Thoracic aorta (tissue), 2 donors: ENCODE measurements at places on chromosomes 5 and 9. TPM values are rescaled to one million over a fixed set of nuclear protein-coding genes. Genes with fewer than 3 reads are reported as not detected.

- H3K36me3 ChIP-seq, result peaks cover 37% of the 10 kb centered on the region
- peaks cover 30% of the 10 kb centered on the region for H3K4me1 ChIP-seq
- H3K4me3 ChIP-seq, result no peak overlapping the region
- no peak for DNase-seq
- no peaks in the 10 kb centered on the region for H3K27me3 ChIP-seq
- H3K27ac ChIP-seq, result no peak overlapping the region
Observed at GRCh38 chr9:35108461-35108860, 5.5 kb upstream of the STOML2 start.

GARIN3 gene
- not detected for total RNA-seq

DNA sequence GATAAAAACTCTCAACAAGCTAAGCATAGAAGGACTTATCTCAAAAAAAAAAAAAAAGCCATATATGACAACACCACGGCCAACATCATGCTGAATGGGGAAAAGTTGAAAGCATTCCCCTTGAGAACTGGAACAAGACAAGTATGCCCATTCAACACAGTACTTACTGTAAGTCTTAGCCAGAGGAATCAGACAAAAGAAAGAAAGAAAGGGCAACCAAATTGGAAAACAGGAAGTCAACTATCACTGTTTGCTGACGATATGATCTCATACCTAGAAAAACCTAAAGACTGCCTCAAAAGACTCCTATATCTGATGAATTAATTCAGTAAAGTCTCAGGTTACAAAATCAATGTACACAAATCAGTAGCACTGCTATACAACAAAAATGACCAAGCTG is 24.6 kb upstream of the PTGER4 start:
- H3K27ac ChIP-seq, result no peak overlapping the region
- H3K27me3 ChIP-seq, result no peaks in the 10 kb centered on the region
- no peak overlapping the region for H3K4me3 ChIP-seq

DRD1 gene
- 0.99 TPM for total RNA-seq

GRCh38 chr9:129602598-129603415 is 18.1 kb downstream of the C9orf50 start:
- peaks cover 18% of the 10 kb centered on the region for H3K4me1 ChIP-seq
- H3K27ac ChIP-seq, result no peak overlapping the region
- H3K27me3 ChIP-seq, result no peaks in the 10 kb centered on the region
- H3K4me3 ChIP-seq, result no peak overlapping the region

- DNase-seq, result no peak
- no peaks in the 10 kb centered on the region for H3K27me3 ChIP-seq
- no peak overlapping the region for H3K27ac ChIP-seq
- no peak overlapping the region for H3K4me3 ChIP-seq
Observed at GRCh38 chr5:39024884-39025283, 49.3 kb downstream of the RICTOR start.

DNA sequence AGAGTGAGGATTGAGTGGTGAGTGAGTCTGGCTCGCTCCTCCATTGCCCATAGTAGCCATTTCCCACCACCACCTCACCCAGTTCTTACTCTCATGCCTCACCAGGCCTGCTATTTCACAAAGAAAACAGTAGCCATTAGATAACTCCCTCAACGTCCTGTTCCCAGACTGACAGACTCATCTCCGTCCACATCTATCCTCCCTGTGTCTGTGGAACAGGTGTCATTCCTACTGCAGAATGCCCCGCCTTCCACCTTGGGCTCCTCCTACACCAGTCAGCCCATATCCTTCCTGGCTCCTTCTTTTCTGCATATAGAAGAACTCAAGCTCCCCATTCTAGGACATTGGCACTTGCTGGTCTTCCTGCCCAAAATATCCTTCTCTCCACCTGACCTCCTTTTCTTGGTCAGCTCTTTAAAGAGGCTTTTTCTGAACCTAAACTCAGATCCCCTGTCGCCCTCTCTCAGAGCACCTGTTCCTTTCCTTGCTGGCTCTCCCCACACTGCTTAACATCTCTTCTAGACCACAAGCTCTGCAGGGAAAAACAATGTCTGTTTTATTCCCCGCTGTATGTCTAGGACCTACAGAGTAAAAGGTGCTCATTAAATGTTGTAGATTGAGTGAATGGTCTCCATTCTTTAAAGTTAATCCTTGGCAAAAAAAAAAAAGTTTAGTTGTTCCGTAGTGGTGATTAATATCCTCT is 3.2 kb downstream of the TNFAIP8 start:
- H3K4me3 ChIP-seq, result no peak overlapping the region
- no peak for DNase-seq
- no peaks in the 10 kb centered on the region for H3K36me3 ChIP-seq
- no peak overlapping the region for H3K27ac ChIP-seq
- H3K4me1 ChIP-seq, result peaks cover 10% of the 10 kb centered on the region
- H3K27me3 ChIP-seq, result no peaks in the 10 kb centered on the region

GRCh38 chr5:164301708-164302107 is 796.3 kb downstream of the MAT2B start:
- H3K27me3 ChIP-seq, result no peaks in the 10 kb centered on the region
- DNase-seq, result no peak
- H3K4me3 ChIP-seq, result no peak overlapping the region
- no peaks in the 10 kb centered on the region for H3K4me1 ChIP-seq

DNA sequence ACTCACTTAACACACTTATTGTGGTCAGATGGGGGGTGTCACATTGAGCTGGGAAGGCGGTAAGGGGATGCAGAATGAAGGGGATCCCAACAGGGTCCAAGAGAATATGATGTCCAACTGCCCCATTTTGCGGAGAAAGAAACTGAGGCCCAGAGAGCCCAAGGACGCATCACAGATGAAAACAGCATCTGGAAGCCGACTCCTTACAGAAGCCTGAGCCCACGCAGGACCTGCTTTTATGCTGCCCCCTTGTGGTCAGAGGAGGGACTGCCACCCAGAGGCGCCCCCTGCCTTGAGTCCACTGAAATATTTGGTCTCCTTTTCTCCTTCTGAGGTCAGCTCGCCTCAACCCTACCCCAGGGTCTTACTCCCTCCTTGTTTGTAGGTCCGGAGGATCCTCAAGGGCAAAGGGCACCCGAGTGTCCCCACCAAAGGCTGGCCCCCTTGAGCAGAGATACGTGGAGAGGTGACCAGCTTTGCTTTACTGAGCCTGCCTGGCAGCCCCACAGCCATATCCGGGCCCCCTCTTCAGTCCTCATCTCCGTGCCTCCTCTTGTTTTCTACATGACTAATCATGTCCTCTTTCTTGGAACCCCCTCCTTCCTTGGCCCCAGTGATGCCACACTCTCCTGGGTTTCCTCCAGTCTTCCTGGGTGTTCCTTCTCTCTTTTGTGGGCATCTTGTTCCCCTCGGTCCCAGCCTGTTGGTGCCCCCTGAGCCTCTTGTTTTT is 30.0 kb upstream of the TTLL11 start:
- H3K36me3 ChIP-seq, result no peaks in the 10 kb centered on the region
- H3K4me1 ChIP-seq, result no peaks in the 10 kb centered on the region
- H3K27me3 ChIP-seq, result no peaks in the 10 kb centered on the region
- H3K27ac ChIP-seq, result no peak overlapping the region

MRPL50 gene
- 9.5 TPM for total RNA-seq

- DNase-seq, result peak; percentile 45
- peak overlapping the region; percentile 99 for H3K4me3 ChIP-seq
- no peaks in the 10 kb centered on the region for H3K27me3 ChIP-seq
- peaks cover 26% of the 10 kb centered on the region for H3K4me1 ChIP-seq
Observed at GRCh38 chr9:83707518-83707767, 315 bp downstream of the UBQLN1 start.

CCDC183 gene
- total RNA-seq, result 0.68 TPM

DNA sequence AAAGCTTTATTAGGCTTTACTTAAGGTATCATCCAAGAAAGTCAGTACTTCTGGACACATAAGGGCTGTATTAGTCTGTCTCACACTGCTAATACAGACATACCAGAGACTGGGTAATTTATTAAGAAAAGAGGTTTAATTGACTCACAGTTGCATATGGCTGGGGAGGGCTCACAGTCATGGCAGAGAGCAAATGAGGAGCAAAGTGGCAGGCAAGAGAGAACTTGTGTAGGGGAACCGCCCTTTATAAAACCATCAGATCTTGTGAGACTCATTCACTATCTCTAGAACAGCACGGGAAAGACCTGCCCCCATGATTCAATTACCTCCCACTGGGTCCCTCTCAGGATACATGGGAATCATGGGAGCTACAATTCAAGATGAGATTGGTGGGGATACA is 49.2 kb upstream of the SLC44A1 start:
- DNase-seq, result no peak
- H3K27ac ChIP-seq, result no peak overlapping the region
- no peaks in the 10 kb centered on the region for H3K36me3 ChIP-seq
- H3K4me3 ChIP-seq, result no peak overlapping the region

DNA sequence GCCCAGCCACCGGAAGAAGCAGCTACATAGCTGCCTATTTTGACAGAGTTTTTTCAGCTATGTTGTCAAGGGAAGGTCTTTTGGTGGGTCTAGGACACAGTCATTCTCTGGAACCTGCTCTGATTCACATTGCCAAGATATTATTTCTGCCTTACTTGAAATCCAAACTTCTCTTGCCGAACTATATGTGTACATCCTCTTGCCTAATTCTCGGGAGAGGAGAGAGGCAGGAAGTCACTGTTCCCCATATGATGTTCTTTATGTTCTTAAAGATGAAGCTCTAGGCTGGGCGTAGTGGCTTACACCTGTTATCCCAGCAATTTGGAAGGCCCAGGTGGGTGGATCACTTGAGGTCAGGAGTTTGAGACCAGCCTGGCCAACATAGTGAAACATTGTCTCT is 8.6 kb downstream of the TMEM252 start:
- peaks cover 6% of the 10 kb centered on the region for H3K36me3 ChIP-seq
- H3K27ac ChIP-seq, result no peak overlapping the region
- H3K27me3 ChIP-seq, result no peaks in the 10 kb centered on the region
- H3K4me1 ChIP-seq, result peaks cover 5% of the 10 kb centered on the region
- DNase-seq, result no peak
- H3K4me3 ChIP-seq, result no peak overlapping the region

DNA sequence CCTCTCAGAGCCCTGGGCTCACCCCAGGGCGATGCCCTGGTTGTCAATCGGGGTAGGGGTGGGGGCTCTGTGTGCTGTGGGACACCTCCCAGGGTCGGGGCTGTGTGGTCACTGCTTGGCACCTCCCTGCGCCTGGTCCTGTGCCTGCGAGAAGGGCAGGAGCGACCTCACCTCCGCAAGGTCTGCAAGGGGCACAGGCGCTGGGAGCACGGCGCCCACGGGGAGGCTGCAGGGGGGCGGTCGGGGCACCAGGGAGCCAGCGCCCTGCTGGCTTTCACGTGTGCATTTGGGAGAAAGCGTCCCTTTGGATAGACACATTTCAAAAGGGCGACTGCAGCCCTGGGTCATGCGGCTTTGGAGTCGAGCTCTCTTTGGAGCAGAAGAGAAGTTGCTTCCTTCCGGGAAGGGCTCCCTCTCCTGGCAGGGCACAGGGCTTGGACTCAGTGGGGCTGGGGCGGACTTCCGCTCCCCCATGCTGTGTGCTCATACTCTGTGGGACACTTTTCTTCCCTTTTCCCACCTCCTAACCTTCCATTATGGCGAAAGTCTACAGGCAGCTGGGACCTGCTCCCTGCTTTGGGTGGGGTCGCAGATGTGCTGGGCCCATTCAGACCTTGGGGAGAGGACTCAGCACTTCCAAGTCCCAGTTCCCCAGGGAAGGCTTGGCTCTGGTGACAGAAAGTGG is 52.9 kb upstream of the SLC28A3 start:
- no peak overlapping the region for H3K4me3 ChIP-seq
- DNase-seq, result no peak
- H3K27ac ChIP-seq, result no peak overlapping the region

GRCh38 chr5:130871346-130872086 is 293.5 kb downstream of the HINT1 start:
- H3K4me1 ChIP-seq, result no peaks in the 10 kb centered on the region
- no peak overlapping the region for H3K27ac ChIP-seq
- no peak overlapping the region for H3K4me3 ChIP-seq
- no peak for DNase-seq
- H3K36me3 ChIP-seq, result no peaks in the 10 kb centered on the region

IFNA2 gene
- total RNA-seq, result not detected

GRCh38 chr5:82167372-82167935 is 110.7 kb downstream of the RPS23 start:
- no peak for DNase-seq
- no peaks in the 10 kb centered on the region for H3K36me3 ChIP-seq
- no peak overlapping the region for H3K4me3 ChIP-seq
- H3K4me1 ChIP-seq, result peaks cover 7% of the 10 kb centered on the region

- no peak for DNase-seq
- H3K36me3 ChIP-seq, result no peaks in the 10 kb centered on the region
- H3K27ac ChIP-seq, result no peak overlapping the region
- no peaks in the 10 kb centered on the region for H3K27me3 ChIP-seq
- no peaks in the 10 kb centered on the region for H3K4me1 ChIP-seq
- H3K4me3 ChIP-seq, result no peak overlapping the region
Observed at GRCh38 chr5:60577116-60577515, 122.8 kb downstream of the DEPDC1B start.

- no peak for DNase-seq
- H3K27ac ChIP-seq, result no peak overlapping the region
- H3K36me3 ChIP-seq, result no peaks in the 10 kb centered on the region
- no peaks in the 10 kb centered on the region for H3K27me3 ChIP-seq
- H3K4me1 ChIP-seq, result no peaks in the 10 kb centered on the region
Observed at GRCh38 chr5:121630402-121630801, 221.3 kb upstream of the FTMT start.

LRRC19 gene
- total RNA-seq, result not detected

DNA sequence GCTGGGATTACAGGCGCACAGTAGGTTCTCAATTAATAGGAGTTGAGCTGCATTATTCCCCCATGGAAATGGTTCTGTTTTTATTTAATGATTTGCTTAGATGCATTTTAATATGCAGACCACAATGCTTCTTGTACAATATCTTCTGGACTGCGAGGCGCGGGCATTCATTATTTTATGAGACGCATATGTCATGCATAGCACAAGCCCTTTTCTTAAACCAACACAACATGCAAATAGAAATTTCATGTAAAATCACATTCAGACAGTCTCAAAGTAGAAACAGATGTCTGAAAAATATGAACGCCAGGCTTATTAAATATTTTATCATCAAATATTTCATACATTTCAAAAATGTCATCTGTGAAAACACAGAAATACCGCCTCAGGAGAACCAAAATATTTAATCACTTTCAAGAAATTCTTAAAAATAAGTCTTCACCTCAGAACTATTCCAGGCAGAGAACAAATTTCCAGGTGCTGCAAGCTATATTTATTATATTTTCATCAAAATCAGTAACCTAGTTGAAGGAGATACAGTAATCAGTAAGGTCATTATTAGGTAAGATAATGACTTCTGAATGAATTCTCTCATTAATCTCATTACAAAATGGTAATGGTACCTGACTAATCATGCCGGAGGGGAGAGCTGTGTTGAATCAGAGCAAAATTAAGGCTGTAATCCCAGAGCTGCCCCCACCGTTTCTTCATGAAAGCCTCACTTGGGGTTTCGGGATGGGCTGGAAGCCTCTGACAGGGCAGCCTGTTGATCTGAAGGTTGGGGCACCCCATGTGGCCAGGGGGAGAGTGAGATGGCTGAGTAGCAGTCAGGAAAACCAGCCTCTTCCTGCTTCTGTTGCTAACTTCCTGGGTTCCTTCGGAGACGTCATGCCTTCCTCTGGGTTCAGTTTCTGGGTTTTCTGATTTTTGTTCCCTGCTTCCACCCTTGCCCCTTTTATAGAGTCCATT is 133.9 kb upstream of the ZNF618 start:
- no peak overlapping the region for H3K4me3 ChIP-seq
- H3K4me1 ChIP-seq, result no peaks in the 10 kb centered on the region
- no peak overlapping the region for H3K27ac ChIP-seq
- no peaks in the 10 kb centered on the region for H3K27me3 ChIP-seq
